ENCODE measurements at places on chromosomes 6 and 20.

DNA sequence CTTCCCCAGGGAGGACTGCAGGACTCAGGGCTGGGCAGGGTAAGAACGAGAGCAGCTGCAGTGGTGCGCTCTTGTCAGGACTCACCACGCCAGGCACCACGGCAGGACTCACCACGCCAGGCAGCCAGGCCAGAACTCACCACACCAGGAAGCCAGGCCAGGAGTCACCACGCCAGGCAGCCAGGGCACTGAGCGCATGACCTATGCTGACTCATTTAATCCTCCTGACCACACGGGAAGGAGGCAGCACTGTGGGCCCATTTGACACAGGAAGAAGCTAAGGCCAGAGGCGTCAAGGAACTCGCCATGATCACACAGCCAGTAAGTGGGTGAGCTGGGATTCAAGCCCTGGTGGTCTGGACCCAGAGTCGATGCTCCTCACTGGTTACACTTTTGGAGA is 189.3 kb downstream of the PREX1 start:
- H3K4me1 ChIP-seq: no peaks in the 10 kb centered on the region
- H3K4me3 ChIP-seq: no peak overlapping the region
- no peak for DNase-seq
- peaks cover 16% of the 10 kb centered on the region for H3K36me3 ChIP-seq
- no peaks in the 10 kb centered on the region for H3K27me3 ChIP-seq

- peaks cover 3% of the 10 kb centered on the region for H3K36me3 ChIP-seq
- no peaks in the 10 kb centered on the region for H3K27me3 ChIP-seq
- no peak overlapping the region for H3K4me3 ChIP-seq
- no peak overlapping the region for H3K27ac ChIP-seq
- DNase-seq: no peak
- peaks cover 49% of the 10 kb centered on the region for H3K4me1 ChIP-seq
These were observed 43.3 kb downstream of the CHD6 start for GRCh38 chr20:41574802-41575389.

DNA sequence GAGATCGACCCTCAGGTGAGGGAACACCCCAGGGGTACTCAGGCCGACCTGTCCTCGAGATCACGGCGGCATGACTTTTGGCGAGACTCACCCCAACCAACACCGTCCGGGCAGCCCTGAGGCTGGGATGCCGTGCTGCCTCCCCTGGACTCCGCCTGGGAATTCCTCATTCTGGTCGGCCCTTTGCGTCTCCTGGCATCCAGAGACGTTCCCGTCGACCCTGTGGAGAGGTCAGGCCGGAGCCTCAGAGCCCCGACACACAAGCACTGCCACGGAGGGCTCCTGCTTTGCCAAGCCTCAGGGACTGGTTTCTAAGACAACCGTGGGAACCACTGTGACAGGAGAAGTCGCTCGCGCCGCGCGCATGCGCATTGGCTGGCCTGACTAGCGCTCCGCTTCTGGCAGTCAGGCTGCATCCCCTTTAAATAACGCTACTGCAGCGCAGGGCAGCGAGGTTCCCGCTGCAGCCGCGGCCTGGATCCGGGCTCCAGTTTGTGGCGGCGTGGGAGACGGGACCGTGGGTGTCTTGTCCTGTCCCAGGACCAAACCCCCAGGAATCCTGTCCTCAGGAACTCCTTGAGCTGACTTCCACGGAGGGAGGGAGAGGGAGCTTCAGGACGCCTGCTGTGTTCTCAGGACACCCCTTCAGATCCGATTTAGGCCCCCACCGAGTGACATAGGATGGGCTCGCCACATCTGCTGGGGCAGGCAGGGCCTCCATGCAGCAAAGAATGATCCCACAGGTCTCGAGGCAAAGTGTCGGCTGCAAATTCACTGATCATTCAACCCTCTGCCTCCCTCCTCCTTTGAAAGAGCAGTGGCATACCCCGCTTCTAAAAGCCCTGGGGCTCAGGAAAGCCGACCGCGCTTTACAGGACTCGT is 163.2 kb upstream of the ZNF337 start:
- peaks cover 3% of the 10 kb centered on the region for H3K36me3 ChIP-seq
- peak; percentile 80 for DNase-seq
- H3K27ac ChIP-seq: peak overlapping the region; percentile 41
- peaks cover 32% of the 10 kb centered on the region for H3K4me1 ChIP-seq
- H3K27me3 ChIP-seq: peaks cover 78% of the 10 kb centered on the region
- H3K4me3 ChIP-seq: peak overlapping the region; percentile 76

DNA sequence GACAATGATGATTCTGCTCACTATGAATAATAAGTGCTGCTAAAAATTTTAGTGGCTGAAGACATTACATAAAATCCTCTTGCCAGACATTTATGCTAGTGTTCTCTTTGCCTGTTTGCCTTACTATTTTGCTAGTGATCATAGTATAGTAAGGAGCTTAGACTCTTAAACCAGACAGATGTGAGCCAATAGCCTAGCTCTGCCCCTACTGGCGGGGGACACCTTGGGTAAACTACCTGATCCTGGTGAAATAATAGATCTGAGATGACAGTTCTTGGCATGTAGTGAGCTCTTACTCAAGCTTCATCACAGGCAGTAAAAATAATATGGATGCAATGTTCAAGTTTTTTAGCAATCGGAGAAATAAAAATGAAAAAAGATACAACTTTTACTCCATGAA is 18.8 kb downstream of the ENPP3 start:
- no peak for DNase-seq
- no peaks in the 10 kb centered on the region for H3K4me1 ChIP-seq
- no peak overlapping the region for H3K4me3 ChIP-seq
- no peaks in the 10 kb centered on the region for H3K36me3 ChIP-seq
- no peak overlapping the region for H3K27ac ChIP-seq

GRCh38 chr20:34983995-34984735 is 28.5 kb downstream of the MYH7B start:
- peaks cover 15% of the 10 kb centered on the region for H3K27me3 ChIP-seq
- no peaks in the 10 kb centered on the region for H3K4me1 ChIP-seq
- H3K4me3 ChIP-seq: no peak overlapping the region
- no peaks in the 10 kb centered on the region for H3K36me3 ChIP-seq
- DNase-seq: no peak
- H3K27ac ChIP-seq: no peak overlapping the region

DNA sequence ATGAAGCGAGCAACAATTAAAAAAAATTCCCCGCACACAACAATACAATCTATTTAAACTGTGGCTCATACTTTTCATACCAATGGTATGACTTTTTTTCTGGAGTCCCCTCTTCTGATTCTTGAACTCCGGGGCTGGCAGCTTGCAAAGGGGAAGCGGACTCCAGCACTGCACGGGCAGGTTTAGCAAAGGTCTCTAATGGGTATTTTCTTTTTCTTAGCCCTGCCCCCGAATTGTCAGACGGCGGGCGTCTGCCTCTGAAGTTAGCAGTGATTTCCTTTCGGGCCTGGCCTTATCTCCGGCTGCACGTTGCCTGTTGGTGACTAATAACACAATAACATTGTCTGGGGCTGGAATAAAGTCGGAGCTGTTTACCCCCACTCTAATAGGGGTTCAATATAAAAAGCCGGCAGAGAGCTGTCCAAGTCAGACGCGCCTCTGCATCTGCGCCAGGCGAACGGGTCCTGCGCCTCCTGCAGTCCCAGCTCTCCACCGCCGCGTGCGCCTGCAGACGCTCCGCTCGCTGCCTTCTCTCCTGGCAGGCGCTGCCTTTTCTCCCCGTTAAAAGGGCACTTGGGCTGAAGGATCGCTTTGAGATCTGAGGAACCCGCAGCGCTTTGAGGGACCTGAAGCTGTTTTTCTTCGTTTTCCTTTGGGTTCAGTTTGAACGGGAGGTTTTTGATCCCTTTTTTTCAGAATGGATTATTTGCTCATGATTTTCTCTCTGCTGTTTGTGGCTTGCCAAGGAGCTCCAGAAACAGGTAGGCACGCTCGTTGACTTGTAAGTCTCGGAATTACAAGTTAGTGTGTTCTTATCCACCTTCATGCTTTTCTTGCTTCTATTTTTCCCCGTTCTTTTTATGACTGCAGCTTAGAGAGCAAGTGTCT is at the start of gene EDN1:
Gene EDN1, plus strand, starts transcription at position 429 of the 888 bp plus-strand sequence. Its CDS starts 269 bp downstream, at position 698.
- H3K4me1 ChIP-seq: peaks cover 27% of the 10 kb centered on the region

DNA sequence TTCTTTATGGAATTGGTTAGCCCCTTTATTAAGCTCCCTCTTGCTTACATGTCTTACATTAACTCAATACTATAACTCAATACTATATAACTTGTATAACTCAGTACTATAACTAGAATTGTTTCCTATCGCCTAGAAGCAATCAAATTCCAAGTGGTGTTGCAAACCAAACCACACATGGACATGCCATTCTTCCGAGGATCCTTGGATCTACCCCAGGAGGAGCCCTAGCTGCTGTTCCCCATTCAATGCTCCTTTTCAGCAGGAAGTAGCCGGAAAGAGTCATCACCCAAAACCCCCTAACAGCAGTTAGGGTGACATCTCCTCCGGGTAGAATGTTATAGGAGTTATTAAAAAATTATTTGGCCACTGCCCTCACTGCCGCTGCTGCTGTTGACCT is 40.5 kb downstream of the PLN start:
- H3K27ac ChIP-seq: no peak overlapping the region
- no peaks in the 10 kb centered on the region for H3K27me3 ChIP-seq
- no peak overlapping the region for H3K4me3 ChIP-seq
- no peak for DNase-seq

DNA sequence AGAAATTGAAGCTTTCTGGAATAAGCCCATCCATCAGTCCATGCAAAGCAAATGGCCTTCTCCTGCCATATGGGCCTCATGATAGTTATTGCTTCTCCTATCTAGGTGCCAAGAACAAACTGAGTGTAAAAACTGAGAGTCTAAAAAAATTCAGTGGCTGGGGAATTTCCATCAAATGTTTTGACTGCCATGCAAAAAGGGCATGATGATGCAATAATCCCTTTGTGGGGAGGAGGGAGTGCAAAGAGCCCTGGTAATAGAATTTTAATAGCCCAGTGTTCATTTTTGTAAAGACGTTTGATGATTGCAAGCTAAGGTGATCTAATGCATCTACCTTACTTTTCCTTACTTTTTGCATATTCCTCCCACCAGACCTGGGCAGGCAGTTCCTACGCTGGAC is 683.7 kb downstream of the EPM2A start:
- H3K27me3 ChIP-seq: peaks cover 9% of the 10 kb centered on the region
- DNase-seq: no peak
- no peak overlapping the region for H3K27ac ChIP-seq
- H3K4me1 ChIP-seq: peaks cover 8% of the 10 kb centered on the region
- H3K4me3 ChIP-seq: no peak overlapping the region

DNA sequence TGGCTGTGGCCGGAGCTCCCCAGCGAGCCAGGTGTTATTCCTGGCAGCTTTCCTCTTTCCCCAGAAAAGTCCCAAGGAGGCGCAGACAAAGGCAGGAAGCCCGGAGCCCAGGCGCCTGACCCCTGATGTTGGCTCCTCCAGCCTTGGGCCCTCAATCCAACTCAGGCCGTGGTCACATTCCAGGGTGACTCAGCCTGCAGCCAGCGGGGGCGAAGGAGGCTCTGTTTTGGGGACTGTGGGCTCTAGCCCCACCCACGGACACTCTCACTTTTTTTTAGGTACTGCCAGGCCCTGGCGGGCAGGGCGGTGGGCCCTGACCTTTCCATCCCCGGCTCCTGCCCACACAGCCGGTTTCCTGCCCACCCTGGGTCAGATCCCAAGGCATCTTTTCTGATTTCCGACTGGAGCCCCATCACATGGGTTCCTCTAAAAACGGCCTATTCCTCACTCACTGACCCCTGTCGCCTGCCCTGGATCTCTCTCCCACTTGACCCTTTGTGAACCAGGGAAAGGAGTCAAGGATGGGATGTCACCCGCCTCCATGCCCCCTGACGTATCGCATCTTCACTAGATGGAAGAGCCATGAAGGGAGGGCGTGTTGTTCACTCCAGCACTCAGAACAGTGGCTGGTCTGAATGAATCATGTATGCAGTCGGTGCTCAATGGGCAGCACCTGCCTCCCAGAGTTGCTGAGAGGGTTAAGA is 5.5 kb downstream of the PTGIS start:
- DNase-seq: no peak
- H3K27me3 ChIP-seq: peaks cover 68% of the 10 kb centered on the region
- no peaks in the 10 kb centered on the region for H3K4me1 ChIP-seq
- peaks cover 2% of the 10 kb centered on the region for H3K36me3 ChIP-seq
- no peak overlapping the region for H3K27ac ChIP-seq

DNA sequence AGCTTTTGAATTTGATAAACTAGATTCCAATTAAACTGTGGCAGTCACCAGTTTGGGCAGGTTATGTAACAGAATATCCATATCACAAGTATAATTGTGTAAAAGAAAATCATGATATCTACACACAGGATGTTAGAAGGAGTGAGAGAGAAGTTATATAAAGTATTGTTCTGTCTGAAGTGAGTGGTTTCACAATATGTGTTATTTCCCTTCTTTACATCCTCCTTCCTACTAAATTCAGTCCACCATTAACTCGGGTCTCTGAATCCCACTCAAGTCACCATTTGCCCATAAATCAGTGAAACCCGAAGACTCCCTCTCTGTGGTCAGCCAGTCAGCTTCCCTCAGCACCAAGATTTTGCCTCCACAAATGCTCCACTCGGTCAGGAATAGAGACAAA is 796 bp downstream of the HLA-DQB1 start:
- H3K4me3 ChIP-seq: peak overlapping the region; percentile 80
- peaks cover 33% of the 10 kb centered on the region for H3K4me1 ChIP-seq
- no peak for DNase-seq
- no peaks in the 10 kb centered on the region for H3K36me3 ChIP-seq
- peak overlapping the region; percentile 20 for H3K27ac ChIP-seq
- H3K27me3 ChIP-seq: peaks cover 55% of the 10 kb centered on the region

GRCh38 chr6:104689551-104690205 is 170.0 kb downstream of the HACE1 start:
- H3K36me3 ChIP-seq: no peaks in the 10 kb centered on the region
- H3K27me3 ChIP-seq: no peaks in the 10 kb centered on the region
- H3K27ac ChIP-seq: no peak overlapping the region
- H3K4me1 ChIP-seq: peaks cover 19% of the 10 kb centered on the region

GRCh38 chr6:1379017-1379787 is 10.2 kb upstream of the FOXF2 start:
- no peak for DNase-seq
- peaks cover 16% of the 10 kb centered on the region for H3K4me1 ChIP-seq
- peak overlapping the region; percentile 63 for H3K4me3 ChIP-seq
- H3K36me3 ChIP-seq: no peaks in the 10 kb centered on the region
- peaks cover 71% of the 10 kb centered on the region for H3K27me3 ChIP-seq

- peaks cover 14% of the 10 kb centered on the region for H3K27me3 ChIP-seq
- no peak overlapping the region for H3K27ac ChIP-seq
- no peak for DNase-seq
These were observed 5.3 kb upstream of the CCM2L start for GRCh38 chr20:32004963-32005362.

DNA sequence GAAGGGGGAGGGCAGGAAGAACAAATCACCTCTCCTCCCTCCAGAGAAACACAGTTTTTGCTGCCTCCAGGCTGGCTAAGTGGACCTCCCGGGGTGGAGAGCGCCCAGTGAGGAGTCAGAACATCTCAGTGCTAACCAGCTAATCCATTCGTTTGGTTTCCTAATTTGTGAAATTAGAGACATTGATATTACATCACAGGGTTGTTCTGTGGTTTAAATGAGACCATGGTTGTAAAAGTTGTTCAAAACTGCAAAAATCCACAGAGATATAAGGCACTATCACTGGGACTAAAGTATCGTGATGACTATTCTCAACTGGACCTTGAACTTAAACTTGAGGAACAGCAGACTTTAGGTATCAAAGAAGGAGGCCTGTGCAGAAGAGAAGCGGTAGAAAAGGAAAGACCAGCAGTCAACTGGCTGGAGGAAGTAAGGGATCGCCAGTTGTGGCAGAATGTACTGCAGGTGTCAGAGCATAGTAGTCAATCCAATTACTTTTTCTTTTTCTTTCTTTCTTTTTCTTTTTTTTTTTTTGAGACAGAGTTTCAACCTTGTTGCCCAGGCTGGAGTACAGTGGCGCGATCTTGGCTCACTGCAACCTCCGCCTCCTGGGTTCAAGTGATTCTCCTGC is 33.9 kb downstream of the RIPOR2 start:
- H3K36me3 ChIP-seq: peaks cover 12% of the 10 kb centered on the region
- peak overlapping the region; percentile 65 for H3K4me3 ChIP-seq
- no peak for DNase-seq
- no peaks in the 10 kb centered on the region for H3K27me3 ChIP-seq
- peaks cover 96% of the 10 kb centered on the region for H3K4me1 ChIP-seq

All from activated T-cell treated with anti-CD3 and anti-CD28 coated beads, Interleukin-2, amount 50 U/mL, for 72 hours (primary cell).